CD4-positive, alpha-beta T cell (primary cell): ENCODE measurements at places on chromosomes 16 and 17.

DNA sequence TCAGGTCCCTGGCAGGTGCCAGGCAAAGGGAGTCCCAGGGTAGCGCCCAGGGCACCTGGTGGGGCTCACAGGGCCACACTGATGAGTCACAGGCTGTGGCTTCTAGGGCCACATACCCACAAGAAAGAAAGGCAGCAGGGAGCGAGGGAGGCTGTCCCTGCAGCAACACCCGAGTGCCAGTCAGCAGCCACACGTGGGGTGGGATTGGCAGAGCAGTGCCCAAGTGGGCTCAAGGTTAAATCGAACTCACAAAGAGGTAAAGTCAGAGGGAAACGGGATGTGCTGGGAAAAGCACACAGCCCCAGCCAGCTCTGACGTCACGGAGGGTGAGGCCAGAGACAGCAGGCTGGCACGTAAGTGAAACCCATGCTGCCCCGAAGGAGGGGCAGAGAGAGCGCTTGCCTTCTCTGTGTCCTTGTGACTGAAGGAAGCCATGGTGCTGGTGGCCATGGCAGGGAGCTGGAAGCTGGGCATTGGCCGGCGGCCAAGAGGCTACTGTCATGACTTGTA, 33.8 kb downstream of the FA2H start:
- DNase-seq, result no peak

DNA sequence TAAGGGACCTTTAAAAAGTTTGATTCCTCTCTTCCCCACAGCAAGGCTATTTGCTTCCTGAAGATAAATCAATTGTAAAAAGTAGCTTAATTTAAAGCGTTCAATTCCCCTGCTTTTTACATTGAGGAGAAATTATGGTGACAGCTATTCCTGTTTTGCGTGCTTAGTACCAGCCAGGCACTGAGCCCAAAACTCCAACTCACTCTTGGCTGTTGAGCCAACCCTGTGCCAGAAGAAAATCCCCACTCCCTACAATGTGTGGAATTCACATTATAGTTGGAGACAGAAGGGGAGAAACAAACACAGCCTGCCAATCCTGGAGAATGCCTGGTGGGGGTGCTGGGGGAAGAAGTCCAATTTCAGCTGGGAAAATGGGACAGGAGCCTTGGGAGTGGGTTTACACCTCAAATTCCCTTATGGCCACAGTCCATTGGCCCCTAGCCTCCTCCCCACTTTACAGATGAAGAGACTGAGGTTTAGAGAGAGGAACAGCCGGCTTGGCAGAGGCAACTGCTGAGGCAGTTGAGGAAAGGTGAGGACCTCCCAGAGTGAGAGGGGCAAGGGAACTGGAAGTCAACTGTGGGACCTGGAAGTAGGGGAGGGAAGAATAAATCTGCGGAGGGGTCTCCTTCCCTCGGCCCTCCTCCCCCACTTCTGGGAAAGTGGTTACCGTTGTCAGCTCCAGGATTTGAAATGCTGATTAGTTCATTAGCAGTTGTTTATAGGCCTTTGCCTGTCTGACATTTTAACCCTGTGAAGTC, 26.1 kb downstream of the CDH1 start:
- no peak for DNase-seq

DNA sequence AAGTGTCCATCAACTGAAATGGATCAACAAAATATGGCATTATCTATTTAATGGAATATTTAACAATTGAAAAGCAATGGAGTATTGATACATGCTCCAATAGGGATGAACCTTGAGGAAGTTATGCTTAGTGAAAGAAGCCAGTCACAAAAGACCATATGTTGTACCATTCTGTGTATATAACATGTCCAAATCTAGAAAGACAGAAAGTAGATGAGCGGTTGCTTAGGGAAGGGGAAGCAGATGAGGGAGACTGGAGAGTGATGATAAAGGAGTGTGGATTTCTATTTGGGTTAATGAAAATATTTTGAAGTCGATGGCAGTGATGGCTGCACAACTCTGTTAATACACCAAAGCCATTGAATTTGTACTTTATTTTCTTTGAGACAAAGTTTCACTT, 8.5 kb upstream of the ERN1 start:
- DNase-seq, result no peak

- DNase-seq, result no peak
Observed at GRCh38 chr17:47821031-47821423, 567 bp downstream of the OSBPL7 start.

GRCh38 chr17:72661116-72661944, 431.2 kb downstream of the SLC39A11 start:
- DNase-seq, result no peak

DNA sequence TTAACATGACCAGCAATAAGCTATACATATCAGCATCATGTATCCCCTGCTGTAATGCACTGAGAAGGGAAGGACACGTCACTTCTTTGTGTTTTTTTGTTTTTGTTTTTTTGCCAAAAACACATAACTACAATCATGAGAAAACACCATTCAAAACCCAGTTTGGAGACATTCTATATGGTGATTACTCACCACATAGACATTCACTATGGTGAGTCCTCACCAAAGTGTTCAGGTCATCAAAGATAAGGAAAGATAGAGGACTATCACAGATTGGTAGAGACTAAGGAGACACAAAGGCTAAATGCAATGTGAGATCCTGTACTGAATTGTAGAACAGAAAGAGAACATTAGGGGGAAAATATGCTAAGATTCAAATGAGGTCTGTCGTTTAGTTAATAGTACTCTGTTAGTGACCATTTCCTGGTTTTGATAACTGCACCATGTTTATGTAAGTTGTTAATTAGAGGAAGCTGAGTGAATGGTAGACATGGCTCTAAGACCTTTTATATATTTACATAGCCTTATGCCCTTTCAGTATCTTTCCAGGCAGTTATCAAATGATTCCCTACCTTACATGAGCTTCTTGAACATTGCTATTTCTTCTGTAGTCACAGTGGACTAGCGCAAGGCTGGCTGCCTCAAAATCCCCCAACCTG, 46.6 kb downstream of the PIK3R5 start:
- no peak for DNase-seq

- no peak for DNase-seq
Observed at GRCh38 chr17:76095943-76096342, 7.6 kb downstream of the EXOC7 start.

DNA sequence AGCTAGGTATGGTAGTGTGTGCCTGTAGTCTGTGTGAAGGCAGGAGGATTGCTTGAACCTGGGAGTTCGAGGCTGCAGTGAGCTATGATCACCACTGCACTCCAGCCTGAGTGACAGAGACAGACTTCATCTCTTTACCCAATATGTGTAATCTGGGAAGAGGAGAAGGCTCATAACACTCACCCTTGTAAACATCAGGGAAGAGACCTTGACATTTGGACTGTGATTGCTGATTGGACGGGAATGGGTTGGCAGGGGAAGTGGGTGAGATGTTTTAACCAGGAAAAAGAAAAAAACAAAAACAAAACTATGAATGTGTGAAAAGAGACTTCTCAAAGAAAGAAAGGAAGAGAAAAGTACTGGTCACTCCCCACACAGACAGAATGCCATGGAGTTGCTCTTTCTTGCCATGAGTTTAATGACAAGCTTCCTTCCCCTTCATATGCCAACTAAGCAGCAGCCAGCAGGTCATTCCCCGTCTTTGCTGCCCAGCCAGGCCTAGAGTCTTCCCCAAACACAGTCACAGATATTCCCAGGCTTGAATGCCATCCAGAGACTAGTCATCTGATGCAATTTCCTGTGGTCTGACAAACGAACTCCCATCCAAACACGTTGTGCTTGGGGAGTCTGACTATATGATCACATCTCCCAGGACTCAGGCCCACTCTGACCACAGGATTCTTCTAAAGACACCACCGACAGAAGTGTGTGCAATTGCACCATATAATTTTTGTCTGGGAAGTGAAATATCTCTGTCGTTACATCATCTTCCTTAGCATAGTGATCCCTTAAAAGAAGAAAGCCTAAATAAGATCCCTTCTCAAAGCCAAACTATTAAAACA, 3.6 kb upstream of the XAF1 start:
- no peak for DNase-seq

GRCh38 chr17:33127706-33128105, 136.1 kb downstream of the SPACA3 start:
- no peak for DNase-seq

DNA sequence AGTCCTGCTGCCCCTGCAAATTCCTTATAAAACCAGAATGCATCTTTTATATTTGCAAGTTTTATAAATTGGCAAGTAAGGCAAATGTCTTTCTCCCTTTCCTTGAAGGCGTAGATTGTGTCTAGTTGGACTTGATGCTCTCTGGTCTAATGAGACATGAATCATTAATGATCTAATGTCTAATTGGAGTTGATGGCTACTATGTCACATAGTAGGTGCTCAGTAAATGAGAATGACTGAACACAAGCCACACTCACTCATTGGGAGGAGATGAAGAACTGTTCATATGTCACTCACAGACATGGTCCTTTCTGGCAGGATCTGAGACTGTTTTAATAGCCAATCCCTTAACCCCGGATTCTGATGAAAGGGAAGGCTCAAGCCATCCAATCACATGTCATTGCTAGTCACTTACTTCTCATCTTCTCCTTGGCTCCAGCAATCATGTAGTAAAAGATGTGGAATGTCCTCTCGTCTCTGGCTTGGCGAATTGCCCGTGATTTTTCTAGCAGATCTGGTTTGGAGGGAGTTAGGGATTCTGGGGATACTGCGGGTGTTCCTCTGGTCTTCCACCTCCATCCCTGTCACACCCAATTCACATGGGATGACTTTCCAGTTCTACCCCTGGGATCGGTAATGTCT, 81.0 kb downstream of the MYH11 start:
- no peak for DNase-seq

- DNase-seq, result no peak
Observed at GRCh38 chr17:59372138-59372751, 40.8 kb downstream of the YPEL2 start.

DNA sequence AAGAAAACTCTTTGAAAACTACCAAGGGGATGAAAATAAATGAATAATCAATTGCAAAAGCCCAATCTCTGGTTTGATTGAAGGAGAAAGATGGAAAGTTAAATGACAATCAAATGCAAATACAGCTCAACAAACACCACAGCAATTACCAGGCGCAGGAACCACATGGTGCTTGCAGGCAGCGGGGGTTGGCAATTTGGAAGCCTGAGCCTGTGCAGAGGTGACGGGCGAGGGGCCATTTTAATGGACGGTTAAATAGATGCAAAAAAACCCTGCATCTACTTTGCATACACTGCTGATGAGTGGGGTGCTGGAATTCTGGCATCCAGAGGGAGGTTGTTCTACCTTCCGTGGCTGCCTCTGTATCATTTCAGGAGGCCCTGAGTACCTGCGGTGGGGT, 4.8 kb upstream of the SEZ6 start:
- no peak for DNase-seq

DNA sequence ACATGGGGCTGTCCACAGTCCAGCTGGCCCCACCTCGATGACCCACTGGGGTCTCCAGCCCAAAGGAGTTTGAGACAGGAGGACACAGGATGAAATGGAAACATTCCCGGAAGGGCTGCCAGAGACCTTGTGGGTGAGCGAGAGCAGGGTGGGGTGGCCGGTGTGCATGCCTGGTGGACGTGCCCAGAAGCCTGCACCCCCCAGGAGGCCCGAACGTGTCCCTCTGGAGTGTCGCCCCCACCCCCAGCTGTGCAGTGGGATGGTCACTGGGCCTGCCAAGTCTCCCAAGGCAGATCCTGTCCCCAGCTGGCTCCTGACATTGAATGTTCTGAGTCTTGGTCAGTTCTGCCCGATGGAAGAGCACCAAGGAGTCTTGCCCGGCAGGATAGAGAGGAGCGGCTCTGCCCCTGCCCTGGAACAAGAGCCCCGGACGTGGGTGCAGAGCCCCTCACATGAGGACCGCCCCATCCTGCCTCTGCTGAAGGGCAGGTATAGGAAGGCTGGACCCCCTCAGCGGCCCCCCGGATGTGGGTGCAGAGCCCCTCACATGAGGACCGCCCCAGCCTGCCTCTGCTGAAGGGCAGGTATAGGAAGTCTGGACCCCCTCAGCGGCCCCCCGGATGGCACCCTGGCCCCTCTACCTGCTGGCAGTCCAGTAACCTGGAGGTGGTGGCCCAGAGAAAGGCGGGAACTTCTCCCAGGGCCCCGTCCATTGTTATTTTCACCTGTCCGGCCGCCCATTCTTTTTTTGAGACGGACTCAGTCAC, 3.1 kb upstream of the CAPN15 start:
- DNase-seq, result no peak

- DNase-seq, result peak; percentile 100
Observed at GRCh38 chr17:47895856-47896671, at the start of gene SP2. Gene SP2, plus strand, starts transcription at chr17:47896236. Its CDS starts 51 bp downstream, at chr17:47896287.

- no peak for DNase-seq
Observed at GRCh38 chr16:83802135-83802534, 5.6 kb upstream of the HSBP1 start.

- no peak for DNase-seq
Observed at GRCh38 chr17:20825539-20825938, 217.3 kb downstream of the USP22 start.

- DNase-seq, result no peak
Observed at GRCh38 chr16:78175287-78175686, 75.8 kb downstream of the WWOX start.

- DNase-seq, result peak; percentile 14
Observed at GRCh38 chr17:8832711-8833352, 33.7 kb upstream of the MFSD6L start.

- DNase-seq, result no peak
Observed at GRCh38 chr17:17346428-17347233, 43.5 kb downstream of the NT5M start.

DNA sequence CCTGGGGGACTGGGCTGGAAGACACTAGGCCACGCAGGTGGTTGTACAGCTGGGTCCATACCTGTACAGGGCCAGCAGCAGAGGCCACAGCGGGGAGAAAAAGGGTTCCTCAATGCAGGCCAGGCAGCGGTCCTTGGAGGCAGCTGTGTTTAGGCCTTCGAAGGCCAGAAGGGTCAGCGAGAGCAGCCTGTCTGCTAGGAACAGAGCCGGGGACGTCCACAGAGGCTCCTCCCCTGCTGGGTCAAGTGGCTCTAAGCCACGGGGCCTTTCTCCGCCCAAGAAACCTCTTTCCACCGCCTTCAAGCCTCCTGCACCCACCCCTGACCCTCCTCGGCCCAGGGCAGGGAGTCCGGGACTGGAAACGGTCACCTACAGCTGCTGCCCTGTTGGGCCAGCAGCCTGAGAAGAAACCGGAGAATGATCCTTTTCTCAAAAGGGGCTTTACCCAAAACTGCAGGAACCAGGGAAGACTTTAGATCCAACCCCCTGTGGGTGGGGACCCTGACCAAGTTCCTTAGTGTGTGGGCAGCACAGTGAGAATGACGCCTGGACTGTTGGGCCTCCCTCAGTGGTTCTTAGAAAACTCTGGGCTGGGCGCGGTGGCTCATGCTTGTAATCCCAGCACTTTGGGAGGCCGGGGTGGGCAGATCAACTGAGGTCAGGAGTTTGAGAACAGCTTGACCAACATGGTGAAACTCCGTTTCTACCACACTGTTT, 8.4 kb upstream of the SPATA2L start:
- no peak for DNase-seq

GRCh38 chr17:36008998-36009665, 7.8 kb upstream of the CCL15 start:
- DNase-seq, result no peak

DNA sequence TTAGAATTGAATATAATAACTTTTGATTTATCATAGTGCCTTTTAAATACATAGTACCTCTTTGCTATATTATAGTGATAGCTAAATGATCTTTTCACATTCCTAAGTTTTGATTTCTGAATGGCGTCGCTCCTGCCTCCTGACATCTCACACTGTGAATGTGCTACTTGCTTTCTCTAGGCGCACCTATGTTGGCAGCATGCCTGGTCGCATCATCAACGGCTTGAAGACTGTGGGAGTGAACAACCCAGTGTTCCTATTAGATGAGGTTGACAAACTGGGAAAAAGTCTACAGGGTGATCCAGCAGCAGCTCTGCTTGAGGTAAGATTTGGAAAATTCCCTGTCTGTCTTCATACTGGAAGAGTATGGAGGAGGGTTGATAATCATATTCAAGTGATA, 29.8 kb upstream of the ABCC11 start:
- no peak for DNase-seq
